ENCODE measurements at places on chromosomes 1 and 21. TPM values are rescaled to one million over a fixed set of nuclear protein-coding genes. Genes with fewer than 3 reads are reported as not detected.

OPRD1 gene
- 0.37 TPM for total RNA-seq

DNA sequence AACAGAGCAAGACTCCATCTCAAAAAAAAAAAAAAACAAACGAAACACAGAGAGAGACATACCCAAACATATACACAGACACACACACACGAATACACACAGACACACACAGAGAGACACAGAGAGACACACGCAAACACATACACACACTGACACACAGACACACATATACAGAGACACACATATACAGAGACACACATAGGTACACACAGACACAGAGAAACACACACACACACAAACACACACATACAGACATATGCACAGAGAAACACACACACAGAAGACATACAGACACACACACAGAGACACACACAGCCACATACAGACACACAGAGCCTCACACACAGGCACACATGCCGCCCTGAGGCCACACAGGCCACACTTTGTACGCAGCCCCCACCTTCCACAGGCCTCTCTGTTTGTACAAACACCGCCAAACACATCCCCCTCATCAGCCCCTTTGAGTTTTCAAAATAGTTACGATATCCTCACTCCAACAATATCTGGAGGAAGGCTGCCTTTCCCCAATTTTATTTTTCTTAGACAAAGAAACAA lies 57.5 kb upstream of the ABCG1 start:
- no peak for DNase-seq

- no peak for DNase-seq
Measured at GRCh38 chr1:181205901-181206300, 117.4 kb downstream of the IER5 start.

- DNase-seq: peak; percentile 37
Measured at GRCh38 chr1:182389619-182390047, 2.0 kb downstream of the GLUL start.

GRCh38 chr21:39096754-39097153 lies 86.5 kb downstream of the PSMG1 start:
- peak; percentile 18 for DNase-seq
